ENCODE measurements at places on chromosomes 3 and 15.

- peak; percentile 56 for DNase-seq
Measured at GRCh38 chr3:52299879-52300611, 12.4 kb downstream of the GLYCTK start.

GRCh38 chr3:23668430-23668904 lies 137.3 kb upstream of the UBE2E1 start:
- DNase-seq, result no peak

DNA sequence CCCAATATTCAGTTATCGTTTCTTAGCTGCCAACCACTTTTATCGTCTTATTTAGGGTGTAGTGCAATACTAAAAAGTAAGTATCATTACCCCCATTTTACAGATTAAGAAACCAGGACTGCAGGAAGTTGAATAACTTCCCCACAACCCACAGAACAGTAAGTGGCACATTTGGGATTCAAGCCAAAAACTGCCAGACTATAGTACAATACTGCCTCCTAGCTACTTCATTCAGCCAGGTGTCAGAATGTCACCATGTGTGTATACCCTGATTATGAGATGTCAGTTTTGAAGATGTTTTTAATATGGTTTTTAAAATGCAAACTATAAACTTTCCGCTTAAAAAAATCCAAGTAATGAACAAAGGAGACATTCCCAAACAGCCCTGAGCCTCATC lies 74.2 kb upstream of the PROK2 start:
- DNase-seq, result peak; percentile 34

DNA sequence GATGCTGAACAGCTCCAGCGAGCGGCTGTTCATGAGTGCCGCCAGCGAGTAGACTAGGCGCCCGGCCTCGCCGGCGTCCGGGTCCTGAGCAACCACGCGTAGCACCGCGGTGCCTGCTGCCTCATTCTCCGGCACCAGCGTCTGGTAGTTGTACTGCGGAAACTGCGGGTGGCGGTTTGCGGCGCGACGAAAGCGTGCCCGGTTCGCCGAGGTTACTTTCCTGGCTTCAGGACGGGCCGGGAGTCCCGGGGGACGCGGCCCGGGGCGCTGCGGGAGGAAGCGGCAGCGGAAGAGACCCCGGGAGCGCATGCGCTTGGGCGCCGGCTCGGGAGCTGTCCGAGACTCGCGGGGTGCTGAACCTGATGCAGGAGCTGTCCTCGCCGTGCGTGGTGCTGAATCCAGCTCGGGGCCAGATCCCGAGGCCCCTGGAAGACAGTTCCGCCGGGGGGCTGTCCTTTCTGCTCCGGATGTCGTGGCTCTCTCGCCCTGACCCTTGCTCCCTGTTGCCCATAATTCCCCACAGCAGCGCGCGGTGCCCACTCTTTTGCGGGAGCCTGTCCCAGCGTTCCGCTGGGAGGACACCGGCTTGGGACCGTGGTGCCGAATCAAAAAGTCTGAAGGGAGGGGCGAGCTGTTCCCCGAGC lies 1.1 kb downstream of the CELSR3 start:
- DNase-seq, result peak; percentile 70

DNA sequence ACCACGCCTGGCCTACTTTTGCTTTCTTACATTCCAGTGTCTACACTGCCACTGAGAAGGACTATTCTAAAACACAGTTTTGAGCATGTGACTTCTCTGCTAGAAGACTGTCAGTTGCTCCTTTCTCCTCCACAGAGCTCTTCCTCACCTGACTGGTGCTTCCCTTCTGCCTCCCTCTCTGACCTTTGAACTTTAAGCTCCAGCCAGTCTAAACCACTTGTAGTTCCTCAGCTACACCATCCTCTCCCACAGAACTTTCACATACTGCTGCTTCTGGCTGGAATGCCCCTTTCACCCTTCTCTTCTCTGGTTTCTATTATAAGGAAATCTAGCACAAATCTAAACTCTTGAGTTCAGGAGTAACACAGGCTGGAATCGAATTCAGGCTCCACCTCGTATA lies 9.1 kb downstream of the NCEH1 start:
- DNase-seq, result no peak

- DNase-seq, result no peak
Measured at GRCh38 chr15:57298204-57298603, 78.1 kb upstream of the CGNL1 start.

- DNase-seq, result no peak
Measured at GRCh38 chr3:44265815-44266214, 24.1 kb downstream of the TOPAZ1 start.

DNA sequence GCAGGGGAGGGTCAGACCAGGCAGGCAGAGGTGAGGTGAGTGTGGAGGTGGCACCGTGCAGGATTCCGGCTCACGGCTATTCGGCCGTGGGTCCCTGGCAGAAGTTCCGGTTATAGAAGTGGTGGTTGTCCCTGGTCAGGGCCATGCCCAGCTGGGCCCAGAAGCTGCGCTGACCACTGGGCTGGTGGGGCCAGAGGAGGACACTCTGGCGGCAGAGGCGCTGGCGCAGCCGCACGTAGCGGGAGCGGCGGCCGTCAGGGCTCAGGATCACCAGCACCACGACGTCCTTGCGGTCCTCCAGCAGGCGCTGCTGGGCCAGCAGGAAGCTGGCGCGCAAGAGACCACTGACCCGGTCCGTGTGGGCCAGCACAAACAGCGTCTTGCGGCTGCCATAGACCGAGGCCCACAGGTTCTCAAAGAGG lies 4.3 kb downstream of the TLR9 start:
- DNase-seq, result no peak

DNA sequence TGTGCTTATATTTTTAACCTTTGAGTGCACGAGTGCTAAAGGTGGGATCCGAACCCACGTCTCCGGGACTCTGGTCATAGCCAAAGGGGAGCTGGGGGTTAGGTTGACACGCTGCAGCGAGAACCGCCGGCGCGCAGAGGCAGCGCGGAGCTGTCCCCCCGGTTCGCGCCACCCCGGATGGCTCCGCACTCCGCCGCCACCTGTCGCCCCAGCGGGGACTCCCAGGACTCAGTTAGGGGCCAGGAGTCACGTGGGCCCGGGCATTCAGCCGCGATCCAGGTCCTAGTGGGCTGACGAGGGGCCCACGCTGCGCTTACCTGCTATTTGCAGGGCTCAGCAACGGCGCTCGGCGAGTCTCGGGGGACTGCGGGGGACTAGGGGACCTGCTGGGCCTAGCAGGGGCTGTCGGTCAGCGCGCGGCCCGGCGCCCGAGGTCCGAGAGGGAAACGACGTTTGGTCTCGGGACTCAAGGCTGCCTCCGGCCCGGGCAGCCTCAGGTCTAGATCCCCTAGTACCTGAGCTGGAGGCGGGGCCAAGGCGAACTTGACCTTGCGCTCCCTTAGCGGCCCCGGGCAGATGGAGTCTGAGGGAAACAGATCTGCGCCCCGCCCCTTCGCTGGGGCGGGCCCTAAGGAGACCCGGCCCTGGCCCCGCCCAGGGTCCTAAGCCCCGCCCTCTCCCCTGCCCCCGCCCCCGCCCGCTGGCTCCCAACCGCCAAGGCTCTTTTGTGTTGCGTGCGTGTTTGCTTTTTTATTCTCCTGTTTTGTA lies at the start of gene NMNAT3:
Gene NMNAT3 (minus strand): TSS at position 585 of the 768 bp plus-strand sequence. CDS start 50,248 bp downstream, outside the sequence.
- DNase-seq, result peak; percentile 88

DNA sequence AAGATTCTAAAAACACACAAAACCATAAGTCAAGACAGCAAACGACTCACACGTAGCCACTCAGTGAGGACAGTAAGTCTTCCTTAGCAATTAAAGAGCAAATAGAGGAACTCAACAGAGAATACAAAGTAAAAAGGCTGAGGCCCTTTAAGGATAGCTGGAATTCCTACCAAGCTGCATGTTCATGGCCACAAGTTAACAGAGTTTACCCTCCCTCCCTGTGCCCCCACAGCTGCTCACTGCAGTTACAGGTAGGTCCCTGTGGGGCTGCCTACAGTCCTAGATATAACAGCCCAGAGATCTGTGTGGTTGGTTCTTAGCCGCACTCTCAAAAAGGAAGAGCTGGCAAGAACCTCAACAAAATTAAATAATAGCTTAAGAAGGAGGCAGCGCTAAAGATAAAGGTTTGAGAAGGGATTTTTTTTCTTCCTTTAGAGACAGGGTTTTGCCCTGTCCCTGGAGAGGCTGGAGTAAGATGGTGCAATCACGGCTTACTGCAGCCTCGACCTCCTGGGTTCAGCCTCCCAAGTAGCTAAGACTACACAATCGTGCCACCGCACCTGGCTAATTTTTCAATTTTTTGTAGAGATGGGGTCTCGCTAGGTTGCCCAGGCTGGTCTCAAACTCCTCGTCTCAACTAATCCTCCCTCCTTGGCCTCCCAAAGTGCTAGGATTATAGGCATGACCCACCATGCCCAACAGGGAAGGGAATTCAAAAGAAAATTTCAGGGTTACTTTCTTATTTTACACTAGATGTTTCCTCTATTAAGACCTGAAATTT lies 19.3 kb downstream of the SFMBT1 start:
- DNase-seq, result no peak

DNA sequence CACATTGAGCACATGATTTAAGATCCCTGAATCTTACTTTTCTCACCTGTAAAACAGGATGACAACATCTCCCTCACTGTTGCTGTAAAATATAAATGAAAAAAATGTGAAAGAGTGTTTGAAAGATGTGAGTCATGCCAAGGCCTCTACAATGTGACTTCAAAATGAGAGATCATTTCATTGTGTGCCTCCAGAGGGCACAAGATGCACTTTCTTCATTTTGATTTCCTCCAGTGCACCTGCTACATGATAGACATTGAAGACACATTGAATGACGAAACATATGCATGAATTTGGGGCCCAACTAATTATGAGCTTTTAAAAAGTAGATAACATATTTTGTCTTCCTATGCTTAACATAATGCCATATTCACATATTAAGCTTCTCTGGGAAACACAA lies 170.3 kb downstream of the MOBP start:
- no peak for DNase-seq

DNA sequence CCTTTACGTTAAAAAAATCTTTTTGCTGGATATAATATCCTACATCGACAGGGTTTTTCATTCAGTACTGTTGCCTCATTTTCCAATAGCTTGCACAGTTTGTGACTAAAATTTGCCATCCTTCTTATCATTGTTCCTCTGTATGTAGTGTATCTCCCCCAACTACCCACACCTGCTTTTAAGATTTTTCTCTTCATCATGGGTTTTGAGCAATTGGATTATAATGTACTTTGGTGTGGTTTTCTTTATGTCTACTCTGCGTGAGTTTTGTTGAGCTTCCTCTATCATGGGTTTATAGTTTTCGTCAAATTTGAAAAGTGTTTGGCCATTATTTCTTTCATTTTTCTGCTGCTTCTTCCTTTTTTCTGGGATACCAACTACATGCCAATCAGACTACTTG lies 39.6 kb upstream of the MEF2A start:
- no peak for DNase-seq

GRCh38 chr15:29795610-29796009 lies 26.7 kb downstream of the TJP1 start:
- no peak for DNase-seq

- DNase-seq, result no peak
Measured at GRCh38 chr15:68428431-68428940, 3.5 kb downstream of the ITGA11 start.

- no peak for DNase-seq
Measured at GRCh38 chr3:36606871-36607765, 157.2 kb downstream of the DCLK3 start.

Measured in mucosa of gallbladder (tissue), 1 donor.